Inflammatory macrophage (primary cell): ENCODE measurements at places on chromosomes 3 and 15.
A peak's percentile ranks its signal among the peaks of the same experiment; 100 is the strongest.

- no peak for DNase-seq
Observed at GRCh38 chr15:63165166-63165859, 8.0 kb upstream of the RPS27L start.

- DNase-seq = no peak
Observed at GRCh38 chr3:147371140-147371539, 35.2 kb downstream of the ZIC4 start.

DNA sequence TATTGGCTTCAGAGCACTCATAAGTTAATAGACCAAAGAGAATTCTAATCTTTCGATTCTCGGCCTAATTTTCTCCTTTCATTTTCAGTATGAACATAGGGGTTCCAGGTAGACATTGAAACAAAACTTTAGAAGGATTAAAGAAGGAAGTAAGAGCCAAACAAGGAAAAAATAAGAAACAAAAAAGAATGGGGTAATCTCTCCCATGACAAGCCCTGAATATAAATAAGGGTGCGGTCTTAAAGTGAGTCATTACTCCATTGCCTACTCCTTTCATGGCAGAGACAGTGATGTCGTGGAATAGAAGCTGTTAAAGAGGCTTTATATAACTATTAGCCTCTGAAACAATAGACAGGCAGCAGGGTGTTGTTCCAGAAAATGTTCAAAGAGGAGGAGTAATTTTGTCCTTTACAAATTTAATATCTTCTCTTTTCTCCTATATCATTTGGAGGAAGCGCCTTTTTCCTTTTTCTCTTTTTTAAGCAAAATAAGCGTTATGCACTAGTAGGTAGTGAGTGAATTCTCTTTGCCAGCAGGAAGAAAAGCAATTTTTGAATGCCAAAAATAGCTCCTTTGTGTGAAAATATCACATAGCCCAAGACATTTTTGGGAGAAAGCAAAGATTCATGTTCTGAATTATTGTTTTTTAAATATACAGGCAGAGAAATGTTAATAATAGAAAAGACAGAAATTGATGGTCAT lies 607.9 kb upstream of the KCNMB2 start:
- DNase-seq = peak; percentile 85

DNA sequence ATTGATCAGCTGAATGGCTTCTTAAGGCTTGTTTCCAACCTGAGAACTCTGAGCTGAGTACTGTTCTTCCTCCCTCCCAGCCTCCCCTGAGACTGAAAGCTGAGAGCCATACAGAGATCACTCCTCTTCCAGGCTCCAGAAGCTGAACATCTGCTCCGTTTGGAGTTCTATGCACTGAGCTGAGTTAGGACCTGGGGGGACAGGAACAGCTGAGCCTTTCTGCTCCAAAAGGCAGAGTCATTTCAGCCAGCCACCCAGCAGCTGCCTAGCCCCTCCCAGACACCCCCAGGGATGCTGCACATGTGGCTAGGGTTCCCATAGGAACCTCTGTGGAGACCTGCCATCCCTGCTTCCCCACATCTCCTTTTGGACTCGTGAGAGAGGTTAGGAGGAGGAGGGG lies 64.2 kb upstream of the GLCE start:
- no peak for DNase-seq
